ENCODE measurements at places on chromosomes 6 and 20.

GRCh38 chr6:119830494-119831295 is 481.1 kb upstream of the MAN1A1 start:
- DNase-seq = peak; percentile 73

GRCh38 chr6:67221226-67221625 is 1413.9 kb upstream of the ADGRB3 start:
- no peak for DNase-seq

DNA sequence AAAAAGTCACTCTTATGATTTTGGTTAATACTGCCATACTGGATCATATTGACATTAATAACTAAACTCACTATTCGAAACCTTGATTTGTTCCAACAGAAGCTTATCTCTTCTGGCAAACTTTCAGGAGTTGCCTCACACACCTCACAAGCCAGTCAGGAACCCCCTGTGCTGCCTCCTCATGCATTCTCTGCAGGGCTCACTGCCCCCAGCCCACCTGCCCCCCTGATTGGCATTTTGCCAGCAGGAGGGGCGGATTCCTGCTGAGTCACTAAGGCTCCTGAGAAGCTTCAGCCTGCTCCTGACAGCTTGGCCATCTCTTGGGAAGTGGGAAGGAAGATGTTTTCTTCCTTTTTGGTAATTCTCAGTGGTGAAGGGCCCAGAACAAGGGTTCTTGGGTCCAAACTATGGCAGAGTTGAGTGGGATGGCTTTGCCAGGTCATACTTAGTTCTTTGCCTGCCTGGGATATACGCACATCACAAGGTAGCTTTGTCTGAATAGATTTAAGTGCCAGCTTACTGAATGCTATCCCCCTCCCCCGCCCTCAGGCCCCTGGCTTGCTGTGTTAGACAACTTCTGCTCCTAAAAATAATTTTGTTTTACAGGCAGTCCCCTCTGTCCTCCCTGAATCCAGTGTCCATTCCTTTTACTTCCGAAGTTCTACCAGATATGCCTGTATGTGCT is 31.4 kb downstream of the SLC35F1 start:
- DNase-seq = no peak

- no peak for DNase-seq
Measured at GRCh38 chr6:136550045-136550329, 235 bp downstream of the MAP7 start.

DNA sequence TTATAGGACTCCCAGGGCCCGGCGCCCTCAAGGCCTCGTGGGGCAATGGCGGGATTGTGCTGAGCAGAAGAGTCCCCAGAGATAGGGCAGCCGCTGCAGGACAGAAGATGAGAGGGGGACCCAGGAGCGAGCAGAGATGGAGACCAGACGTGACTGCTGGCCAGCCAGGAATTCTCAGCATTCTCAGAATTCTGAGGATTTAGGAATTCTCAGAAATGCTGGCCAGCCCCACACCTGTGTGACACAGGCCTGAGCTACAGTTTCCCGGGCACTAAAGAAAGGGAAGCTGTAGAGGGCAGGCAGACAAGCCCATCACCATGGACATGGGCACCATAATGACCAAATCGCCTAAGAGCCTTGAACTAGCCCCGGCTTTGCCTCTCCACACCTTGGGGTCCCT is 186.2 kb upstream of the CDH4 start:
- no peak for DNase-seq

DNA sequence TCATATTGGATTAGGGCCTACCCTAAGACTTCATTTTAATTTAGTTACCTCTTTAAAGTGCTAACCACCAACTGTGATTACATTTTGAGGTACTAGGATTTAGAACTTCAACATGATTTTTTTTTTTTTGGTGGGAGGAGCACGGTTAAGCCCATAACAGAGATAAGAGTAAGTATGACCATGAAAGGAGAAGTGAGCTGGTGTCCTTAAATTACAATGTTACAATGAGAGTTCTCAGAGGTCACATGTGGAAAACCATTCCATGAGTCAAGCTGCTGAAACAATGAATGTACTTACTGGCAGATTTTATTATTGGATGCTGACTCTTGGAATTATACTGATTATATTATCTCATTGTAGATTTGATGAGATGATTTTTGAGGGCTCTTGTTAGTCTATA is 779.3 kb upstream of the CITED2 start:
- DNase-seq = no peak

DNA sequence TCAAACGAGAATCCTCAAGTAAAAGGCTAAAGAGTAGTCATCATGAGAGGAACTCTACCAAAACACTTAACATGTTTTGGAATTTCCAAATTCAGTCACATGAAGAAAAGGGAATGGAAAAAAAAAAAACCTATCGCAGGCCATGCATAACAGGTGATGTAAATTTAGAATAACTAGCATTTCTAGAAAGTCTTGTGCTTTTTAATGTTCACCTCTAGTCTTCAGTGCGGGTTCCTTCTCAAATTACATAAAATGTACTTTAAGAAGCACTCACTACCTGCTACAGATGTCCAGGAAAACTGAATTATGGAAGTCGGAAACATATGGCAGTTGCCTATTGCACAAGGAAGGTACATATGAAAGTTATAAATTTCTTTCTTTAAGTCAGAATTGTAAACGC is 6.1 kb upstream of the TBX18 start:
- no peak for DNase-seq

- DNase-seq = no peak
Measured at GRCh38 chr6:105783333-105783935, 302.7 kb upstream of the PRDM1 start.

GRCh38 chr6:155872961-155873360 is 417.3 kb upstream of the NOX3 start:
- DNase-seq = no peak

DNA sequence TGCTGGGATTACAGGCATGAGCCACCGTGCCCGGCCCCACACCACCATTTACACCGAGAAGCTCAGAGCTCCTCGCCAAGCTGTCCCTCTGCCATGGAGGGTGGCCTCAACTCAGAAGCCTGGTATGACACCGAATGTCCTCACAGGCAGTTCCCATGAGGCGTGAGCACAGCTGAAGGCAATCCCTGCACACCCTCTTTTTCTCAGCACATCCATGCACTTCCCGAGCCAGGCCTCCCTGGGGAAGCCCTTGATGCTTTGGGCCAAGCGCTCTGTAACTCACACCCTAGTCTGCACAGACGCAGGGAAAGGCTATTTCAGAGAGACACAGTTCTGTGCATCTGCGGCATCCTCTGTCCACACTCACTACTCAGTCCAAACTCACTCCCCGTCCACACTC is 18.4 kb downstream of the THBS2 start:
- DNase-seq = no peak

GRCh38 chr6:72650081-72650745 is 28.3 kb downstream of the KCNQ5 start:
- no peak for DNase-seq

DNA sequence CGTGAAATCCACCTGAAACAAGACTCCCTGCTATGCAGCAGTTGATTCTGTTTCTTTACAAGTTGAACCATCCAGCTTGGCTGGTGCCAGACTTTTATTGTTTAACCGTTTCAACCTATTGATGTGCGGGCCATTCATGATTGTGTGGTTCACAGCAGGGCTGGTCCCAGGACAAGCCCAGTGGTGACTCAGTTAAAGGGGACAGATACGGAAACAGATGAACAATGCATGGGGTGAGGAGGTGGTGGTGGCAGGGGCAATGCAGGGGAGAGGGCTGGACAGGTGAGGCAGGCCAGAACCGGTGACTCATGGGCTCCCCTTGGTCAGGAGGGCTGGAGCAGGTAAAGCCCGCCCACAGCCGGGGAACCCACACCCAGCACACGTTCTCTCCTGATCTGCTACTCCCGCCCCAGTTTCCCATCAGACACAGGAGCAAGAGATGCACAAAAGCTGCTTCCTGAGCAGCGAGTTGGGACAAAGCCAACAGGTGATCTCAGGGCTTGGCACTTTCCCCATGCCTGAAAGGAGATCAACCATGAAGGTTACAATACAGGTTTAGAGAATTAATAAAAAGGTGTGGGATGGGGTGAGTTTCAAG is 232.2 kb downstream of the LY86 start:
- peak; percentile 37 for DNase-seq

DNA sequence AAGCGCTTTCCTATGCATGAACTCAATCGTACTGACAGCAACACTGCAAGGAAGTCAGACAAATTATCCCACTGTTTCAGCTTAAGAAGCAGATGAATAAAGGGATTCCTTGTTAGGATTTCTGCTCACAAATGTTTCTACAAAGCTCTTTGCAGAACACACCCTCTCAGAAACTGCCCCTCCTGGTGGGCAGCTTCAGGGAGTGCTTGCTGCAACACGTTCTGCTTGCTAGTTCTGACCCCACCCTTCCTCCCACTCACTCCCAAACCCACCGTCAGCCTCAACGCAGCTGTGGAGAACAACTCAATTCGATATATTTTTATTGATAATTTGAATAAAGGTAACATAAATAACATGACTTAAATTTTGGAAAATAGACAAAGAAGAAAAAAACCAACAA is 250.8 kb upstream of the PRDM1 start:
- no peak for DNase-seq

- DNase-seq = no peak
Measured at GRCh38 chr20:3121955-3122610, 37.6 kb upstream of the AVP start.

GRCh38 chr20:62409931-62410745 is 3.1 kb upstream of the CABLES2 start:
- DNase-seq = peak; percentile 65

DNA sequence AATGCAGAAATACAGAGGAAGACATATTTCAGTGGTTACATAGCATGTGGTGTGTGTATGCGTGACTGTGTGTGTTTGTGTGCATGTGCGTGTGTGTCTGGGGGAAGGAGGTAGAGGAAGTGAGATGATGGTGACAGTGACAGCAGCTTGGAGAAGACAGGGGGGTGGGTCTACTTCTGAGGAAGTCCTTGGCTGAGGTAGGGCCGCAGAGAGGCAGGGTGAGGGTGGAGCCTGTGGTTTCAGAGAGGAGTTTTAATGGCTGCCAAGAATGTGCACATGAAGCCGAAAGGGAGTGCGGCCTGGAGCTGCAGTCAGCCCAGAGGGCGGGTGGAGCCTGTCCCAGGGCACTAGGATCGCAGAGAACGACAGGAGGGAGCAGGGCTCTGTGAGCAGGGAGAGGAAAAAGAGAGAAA is 22.7 kb upstream of the RNF24 start:
- peak; percentile 82 for DNase-seq

- no peak for DNase-seq
Measured at GRCh38 chr6:13377054-13377758, 48.9 kb upstream of the TBC1D7 start.

GRCh38 chr6:13712599-13712898 is 914 bp upstream of the RANBP9 start:
- no peak for DNase-seq

GRCh38 chr20:22501566-22502344 is 82.6 kb downstream of the FOXA2 start:
- DNase-seq = no peak

- no peak for DNase-seq
Measured at GRCh38 chr20:63056236-63057170, 49.7 kb upstream of the BHLHE23 start.

DNA sequence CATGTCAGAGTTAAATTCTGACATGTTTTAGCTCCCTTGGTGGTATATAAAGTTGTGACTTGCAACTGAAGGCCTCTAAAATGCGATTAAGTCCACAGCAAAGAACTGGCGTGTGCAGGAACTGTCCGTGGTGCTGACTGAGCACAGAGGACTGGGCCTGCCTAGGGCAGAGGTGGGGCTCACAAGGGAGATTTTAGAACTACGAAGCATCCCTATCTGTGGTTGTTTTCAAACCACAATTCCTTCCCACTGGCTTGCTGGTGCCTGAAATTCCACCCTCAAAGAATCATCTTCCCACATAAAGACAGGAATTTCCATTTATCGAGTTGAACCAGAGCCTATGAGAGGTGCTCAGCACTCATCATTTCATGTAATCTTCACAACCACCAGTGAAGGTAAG is 30.1 kb downstream of the RIMS4 start:
- no peak for DNase-seq

DNA sequence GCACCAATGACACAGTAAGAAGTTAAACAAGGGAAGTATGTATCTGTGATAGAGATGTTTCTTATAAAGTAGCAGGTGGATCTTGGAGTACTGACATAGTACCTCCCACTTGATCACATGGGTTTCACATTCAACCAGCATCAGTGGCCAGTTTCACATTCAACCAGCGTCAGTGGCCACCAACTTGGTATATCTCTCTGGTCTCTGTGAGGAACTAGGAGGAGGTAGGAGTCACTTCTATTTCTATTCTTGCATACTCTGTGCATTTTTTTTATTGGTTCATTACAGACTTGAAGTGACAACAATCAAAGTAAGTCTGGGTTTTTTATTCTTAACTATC is 200.3 kb upstream of the SIM1 start:
- DNase-seq = no peak

GRCh38 chr20:63979557-63980316 is at the start of gene SAMD10:
Gene SAMD10, minus strand, starts transcription at chr20:63979642. Its CDS starts 175 bp downstream, at chr20:63979467.
- peak; percentile 40 for DNase-seq

GRCh38 chr6:103554911-103555310 is 1304.8 kb downstream of the HACE1 start:
- DNase-seq = no peak

DNA sequence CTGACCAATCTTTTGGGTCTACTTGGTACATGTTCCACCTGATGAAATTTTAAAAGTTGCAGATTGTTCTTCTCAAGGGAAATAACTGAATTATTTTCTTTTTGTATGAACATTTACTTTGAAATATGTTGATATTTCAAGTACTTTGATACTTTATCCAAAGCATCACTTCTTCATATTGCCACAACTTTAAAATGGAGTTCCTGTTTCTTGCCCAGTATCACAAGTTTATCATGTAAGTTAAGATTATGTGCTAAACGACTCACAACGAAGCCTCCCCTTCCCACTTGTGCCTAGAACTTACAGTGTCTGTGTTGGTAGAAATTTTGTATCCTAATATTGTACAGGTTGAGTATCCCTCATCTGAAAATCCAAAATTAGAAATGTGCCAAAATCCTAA is 108.4 kb downstream of the ARID1B start:
- DNase-seq = no peak

GRCh38 chr20:20211988-20212518 is 155.9 kb upstream of the INSM1 start:
- no peak for DNase-seq

DNA sequence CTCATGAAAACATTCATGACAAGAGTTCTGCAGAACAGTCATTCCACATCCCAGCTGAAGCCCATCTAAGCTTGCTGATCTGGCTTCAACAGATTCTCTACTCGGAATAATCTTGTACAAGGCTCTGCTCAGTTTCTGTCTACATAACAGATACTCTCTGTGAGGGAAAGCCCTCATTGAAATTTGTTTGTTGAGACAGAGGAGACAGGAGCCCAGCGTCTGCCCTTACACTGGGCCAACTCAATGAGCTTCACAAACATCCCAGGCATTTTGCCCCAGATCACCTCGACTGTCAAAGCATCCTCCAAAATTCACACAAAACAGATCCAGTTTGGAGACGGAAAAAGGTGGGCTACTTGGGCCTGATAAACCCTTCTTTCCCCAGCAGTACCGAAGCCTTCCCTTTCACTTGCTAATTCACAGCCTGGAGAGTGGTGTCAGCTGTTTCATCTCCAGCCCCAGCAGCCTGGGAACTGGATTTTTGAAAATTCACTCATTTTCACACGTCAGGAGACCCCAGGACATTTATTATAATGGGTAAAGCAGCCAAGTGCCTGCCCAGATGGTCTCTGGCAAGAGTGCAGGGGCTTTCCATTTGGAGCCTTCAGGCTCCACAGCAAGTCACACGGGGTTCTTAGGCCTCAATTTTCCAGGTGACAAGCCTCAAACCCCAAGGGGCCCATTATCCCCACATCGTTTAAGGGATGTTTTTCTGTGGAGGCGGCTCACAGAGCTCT is 7.3 kb downstream of the CCDC167 start:
- DNase-seq = no peak

Measured in NCI-H187 (cell line).